CD8-positive, alpha-beta T cell (primary cell): ENCODE measurements at places on chromosomes 4 and X.

DNA sequence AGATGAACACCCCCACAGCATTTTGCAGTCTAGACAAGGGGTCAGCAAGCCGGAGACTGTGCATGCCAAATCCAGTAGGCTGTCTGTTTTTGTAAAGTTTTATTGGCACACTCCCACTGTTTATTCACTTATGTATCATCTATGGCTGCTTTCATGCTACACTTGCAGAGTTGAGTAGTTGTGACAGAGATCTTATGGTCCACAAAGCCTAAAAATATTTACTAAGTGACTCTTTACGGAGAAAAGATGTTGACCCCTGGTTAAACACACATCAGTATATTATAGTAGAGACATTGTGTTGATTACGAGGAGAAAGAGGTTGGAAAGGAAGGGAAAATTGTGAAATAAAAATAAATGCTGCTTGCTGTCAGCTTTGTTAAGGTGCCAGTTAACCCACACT is 2.2 kb upstream of the LHFPL1 start:
- DNase-seq, result no peak

- no peak for DNase-seq
Observed at GRCh38 chr4:143531788-143532491, 18.4 kb downstream of the SMARCA5 start.

- DNase-seq, result no peak
Observed at GRCh38 chr4:108473163-108473720, 147.1 kb upstream of the RPL34 start.

- no peak for DNase-seq
Observed at GRCh38 chr4:152697284-152698088, 17.7 kb upstream of the TMEM154 start.

- no peak for DNase-seq
Observed at GRCh38 chr4:101232074-101232776, 115.1 kb downstream of the PPP3CA start.
